Naive thymus-derived CD4-positive, alpha-beta T cell (primary cell): ENCODE measurements at places on chromosomes 12 and 14. TPM values are rescaled to one million over a fixed set of nuclear protein-coding genes. Genes with fewer than 3 reads are reported as not detected.
A peak's percentile ranks its signal among the peaks of the same experiment; 100 is the strongest.

Gene RASSF9
- polyA plus RNA-seq = not detected

Gene TMEM63C
- not detected for polyA plus RNA-seq

Gene CCDC38
- polyA plus RNA-seq = 0.08 TPM

Gene GALNT4
- 2.5 TPM for polyA plus RNA-seq

Gene IFNG-AS1
- polyA plus RNA-seq = 0.17 TPM

Gene ACACB
- polyA plus RNA-seq = 4.5 TPM

Gene ASB2
- not detected for polyA plus RNA-seq

Gene LALBA
- polyA plus RNA-seq = not detected

- DNase-seq = peak; percentile 33
These were observed 84.4 kb downstream of the ARF6 start for GRCh38 chr14:49977126-49977841.

DNA sequence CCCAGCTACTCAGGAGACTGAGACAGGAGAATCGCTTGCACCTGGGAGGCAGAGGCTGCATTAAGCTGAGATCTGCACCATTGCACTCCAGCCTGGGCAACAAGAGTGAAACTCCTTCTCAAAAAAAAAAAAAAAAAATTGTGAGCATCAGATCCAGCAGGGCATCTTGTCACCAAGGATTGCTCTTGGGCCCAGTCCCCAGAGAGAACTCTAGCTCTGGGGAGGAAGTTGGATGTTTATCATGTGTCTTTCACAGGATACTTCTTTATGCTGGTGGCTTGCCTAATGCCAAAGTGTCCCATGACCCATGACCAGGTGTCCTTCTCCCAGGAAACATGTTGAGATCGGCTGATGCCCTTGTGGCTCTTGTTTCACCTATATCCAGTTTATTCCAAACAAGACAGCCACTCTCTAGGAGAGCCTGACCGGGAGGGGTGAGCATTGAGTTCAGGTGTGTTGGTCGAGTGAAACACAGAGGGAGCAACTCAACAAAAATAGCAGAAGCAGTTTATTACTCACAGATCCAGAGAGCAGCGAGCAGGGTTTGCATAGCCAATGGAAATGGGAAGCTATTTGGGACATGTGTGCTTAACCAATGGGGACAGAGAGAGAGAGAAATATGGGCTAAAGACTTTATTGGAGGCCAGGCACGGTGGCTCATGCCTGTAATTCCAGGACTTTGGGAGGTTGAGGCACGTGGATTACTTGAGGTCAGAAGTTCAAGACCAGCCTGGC lies 6.6 kb upstream of the TCHP start:
- no peak for DNase-seq

DNA sequence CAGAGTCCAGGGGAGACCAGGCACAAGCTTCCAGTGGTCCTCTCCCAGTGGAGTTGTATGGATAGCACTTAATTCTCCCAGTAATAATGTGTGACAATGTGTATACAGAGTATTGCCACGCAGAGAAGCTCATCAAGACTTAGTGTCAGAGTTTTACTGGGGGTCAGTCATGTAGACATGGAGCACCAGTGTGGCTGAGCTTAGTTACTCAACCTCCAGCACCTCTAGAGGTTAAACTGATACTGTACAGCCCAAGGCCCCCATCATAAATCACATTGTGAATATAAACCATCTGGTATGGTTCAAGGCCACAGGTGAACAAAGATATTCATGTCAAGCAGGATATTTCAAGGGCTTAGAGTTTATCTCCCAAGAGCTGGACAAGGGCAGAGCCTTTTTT lies 378.1 kb upstream of the TMPO start:
- DNase-seq = no peak

DNA sequence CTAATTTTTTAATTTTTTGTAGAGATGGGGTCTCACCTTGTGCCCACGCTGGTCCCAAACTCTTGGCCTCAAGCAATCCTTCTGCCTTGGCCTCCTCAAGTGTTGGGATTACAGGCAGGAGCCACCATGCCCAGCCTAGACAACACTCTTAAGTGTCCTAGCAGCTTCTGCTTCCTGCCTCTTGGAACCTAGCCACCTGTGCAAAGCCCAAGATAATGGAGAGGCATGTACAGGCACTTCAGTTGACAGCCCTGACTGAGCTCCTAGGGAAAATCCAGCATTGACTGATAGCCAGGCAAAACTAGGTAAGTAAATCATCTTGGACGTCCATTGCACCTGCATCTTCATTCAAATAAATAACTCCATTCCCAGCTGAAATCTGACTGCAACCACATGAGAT lies 15.5 kb downstream of the COX14 start:
- DNase-seq = no peak

DNA sequence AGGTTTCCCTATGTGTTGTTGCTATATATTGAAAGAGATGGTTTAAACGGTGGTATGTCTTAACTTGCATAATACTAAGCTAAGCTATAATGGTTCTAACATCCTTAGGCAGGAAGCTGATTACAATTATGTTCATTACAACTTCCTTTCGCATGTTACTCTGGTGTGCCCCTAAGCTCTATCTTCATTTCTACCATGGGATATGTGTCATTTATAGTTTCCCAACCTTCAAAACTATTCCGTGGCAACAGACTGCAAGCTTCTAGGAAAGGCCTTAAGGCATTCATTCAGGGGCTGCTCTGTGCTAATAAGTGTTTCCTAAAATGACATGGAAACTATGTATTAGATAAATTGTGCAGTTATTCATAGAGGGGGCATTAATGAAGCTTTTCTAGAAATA lies 294.6 kb downstream of the GXYLT1 start:
- DNase-seq = no peak

DNA sequence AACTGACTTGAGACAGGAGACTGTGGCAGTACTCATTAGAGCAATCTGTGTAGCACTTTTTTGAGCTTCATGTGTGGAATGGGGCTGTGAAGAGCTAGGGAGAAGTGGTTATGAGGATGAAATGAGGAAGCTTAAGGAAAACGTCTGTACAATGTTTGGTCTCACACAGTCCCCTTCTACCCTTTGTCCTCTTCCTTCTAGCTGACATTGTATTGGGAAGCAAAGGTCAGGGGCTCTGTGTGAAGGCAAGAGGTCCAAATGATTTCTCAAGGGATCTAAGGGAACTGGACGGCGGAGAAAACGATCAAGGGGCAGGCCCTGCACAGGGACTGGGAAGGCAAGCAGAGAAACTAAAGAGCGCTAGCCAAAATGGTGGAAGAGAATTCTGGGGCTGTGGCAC lies 13.1 kb upstream of the CIPC start:
- DNase-seq = no peak

- no peak for DNase-seq
These were observed 18.7 kb upstream of the NOS1 start for GRCh38 chr12:117380083-117380482.

DNA sequence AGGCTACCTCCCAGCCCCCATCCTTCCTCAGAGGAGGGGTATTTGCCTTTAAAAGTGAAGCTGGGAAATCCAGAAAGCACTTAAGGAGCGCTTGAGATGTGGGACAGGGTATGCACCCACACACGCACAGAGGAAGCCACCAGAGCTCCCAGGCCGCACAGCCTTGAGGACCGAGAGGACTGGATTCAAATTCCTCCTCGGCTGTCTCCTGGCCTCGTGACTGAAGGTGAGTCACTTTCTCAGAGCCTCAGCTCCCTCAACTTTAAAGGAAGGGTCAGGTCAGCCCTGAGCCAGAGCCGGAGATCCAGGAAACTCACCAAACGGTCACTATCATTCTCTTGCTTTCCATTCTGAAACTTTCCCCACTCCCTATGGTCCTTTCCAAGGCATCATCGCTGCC lies 37.6 kb downstream of the BCL11B start:
- DNase-seq = no peak

GRCh38 chr12:119989361-119989730 lies 310 bp downstream of the BICDL1 start:
- no peak for DNase-seq

- peak; percentile 97 for DNase-seq
These were observed at the start of gene LIMA1 for GRCh38 chr12:50283229-50283923. Gene LIMA1 (minus strand): TSS chr12:50283520. CDS start chr12:50248751, 34,769 bp downstream.

GRCh38 chr12:102182635-102183034 lies 15.0 kb downstream of the PMCH start:
- DNase-seq = no peak

- no peak for DNase-seq
These were observed 42.8 kb downstream of the KDM2B start for GRCh38 chr12:121537814-121538698.

- DNase-seq = peak; percentile 26
These were observed 58.7 kb downstream of the TUNAR start for GRCh38 chr14:95935228-95935822.

DNA sequence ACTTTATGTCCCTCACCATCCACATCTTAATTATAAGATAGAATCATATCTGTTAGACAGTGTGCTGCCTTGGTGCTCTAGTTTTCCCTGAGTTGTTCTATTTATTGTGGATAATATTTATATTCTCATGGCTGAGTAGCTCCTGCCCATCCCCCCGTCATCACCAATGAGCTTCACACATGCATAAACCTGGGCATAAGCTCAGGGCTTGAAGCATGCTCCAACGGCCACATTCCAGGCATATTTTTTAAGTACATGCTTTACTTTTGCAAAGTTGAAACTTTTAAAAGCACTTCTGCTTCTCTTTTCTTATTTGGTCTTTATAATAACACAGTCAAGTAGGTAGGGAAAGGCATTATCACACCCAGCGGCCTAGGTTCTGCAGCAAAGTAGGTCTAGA lies 3.4 kb upstream of the FBXO34 start:
- DNase-seq = no peak

DNA sequence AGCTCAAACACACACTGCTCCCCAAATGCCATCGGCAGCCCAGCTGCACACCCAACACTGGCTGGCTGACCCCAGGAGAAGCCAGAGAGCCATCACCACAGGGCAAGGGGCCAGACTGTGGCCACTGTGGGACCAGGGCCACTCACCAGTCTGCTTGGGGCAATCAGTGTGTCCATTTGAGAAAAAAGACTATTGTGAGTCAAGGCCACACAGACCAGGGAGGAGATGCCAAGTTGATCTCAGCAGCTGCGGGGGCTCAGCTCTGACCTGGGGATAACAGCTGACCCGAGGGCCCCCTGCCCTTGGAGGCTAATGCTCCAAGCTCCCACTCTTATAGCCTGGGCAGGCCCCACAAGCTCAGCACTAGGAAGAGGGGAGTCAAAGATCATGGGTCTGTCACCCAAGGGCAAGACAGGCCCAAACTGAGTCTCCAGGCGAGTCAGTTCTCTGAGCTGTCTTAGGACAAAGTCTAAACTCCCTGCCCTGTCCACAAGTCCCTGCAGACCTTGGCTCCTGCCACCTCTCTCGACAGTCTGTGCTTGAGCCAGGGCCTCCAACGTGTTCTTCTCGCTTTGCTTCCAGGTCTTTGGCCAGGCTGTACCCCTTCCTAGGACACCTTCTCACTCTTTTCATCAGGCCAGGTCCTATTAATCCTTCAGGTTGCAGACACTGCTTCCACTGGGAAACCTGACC lies 30.1 kb upstream of the PNMA1 start:
- DNase-seq = no peak

DNA sequence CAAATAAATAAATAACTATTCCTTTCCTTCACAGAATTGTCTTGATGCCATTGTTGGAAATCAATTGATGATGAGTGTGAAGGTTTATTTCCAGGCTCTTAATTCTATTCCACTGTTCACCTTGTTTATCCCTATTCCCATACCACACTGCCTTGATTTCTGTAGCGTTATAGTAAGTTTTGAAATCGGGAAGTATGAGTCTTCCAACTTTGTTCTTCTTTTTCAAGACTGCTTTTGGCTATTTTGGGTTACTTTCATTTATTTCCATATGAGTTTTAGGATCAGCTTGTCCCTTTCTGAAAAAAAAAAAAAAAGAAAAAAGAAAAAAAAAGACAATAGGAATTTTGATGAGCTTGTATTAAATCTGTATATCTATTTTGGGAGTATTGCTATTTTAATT lies 9.3 kb upstream of the CDK2AP1 start:
- DNase-seq = no peak

DNA sequence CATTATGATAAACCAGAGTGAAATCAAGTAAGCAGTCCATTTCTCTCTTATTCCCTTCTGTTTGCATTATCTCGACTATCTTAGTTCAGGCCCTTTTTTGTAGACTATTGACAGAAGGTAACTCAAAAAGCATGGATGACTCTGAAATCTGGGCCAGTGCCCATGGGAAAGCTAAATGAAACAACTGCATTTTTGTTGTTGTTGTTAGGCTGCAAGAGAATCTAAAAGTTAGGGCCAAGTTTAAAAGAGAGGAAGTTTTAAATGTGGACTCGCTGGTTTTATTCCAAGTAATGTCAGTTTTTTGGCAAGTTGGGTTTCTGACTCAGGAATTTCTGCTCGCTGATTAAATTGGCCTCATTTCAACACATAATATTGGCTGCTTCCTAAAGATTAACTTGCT lies 201.1 kb downstream of the PIK3C2G start:
- no peak for DNase-seq

DNA sequence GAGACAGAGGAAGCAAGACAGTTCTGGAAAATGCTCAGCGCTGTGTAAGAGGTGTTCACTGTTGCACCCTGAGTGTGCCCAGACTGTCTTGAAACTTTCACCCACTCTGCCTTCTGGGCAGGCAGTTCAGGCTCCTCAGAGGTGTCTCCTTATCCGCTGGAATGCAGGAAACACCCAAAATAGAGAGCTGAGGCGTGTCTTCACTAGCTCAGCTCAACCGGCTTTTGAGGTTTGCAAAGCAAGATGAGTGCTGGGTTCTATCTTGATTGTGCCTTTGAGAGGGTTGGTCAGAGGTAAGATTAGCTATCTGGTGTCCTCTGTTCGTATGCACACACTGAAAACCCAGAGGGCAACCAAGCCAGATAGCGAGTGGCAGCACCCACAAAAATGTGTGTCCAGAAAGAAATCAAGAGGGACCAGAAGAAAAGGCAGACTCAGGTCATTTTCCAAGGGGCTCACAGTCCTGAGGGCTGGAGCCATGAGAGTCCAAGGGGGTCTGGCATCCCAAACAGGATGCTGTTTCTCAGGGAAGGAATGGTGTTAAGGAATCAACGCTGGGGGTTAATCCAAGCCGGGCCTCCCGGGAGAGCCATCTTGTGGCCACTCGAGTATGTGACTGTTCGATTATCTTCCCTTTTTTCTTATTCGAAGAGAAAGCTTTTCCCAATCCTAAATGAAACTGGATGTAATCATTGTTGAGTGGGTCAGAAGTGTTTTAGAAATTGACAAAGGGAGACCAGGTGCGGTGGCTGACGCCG lies 47.1 kb downstream of the TBX3 start:
- no peak for DNase-seq

DNA sequence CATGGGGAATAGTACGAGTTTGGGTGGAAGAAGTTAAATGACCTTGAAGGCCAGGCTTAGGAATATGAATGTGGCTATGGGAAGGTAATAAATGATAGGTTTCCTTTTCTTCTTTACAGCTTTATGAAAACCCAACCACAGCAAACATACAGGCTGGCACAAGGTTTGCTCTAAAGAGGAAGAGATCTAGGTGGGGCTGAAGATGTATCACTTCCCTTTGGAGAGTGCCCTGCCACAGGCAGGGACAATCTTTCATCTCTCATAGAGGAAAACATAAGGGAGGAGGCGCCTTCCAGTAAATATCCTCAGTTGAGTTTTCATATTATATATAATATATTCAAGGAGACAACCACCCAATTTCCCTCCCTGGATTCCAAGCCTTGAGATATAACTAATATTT lies 72.9 kb upstream of the FRMD6 start:
- DNase-seq = no peak

- no peak for DNase-seq
These were observed 461.4 kb upstream of the SYT1 start for GRCh38 chr12:78403136-78403535.

- DNase-seq = no peak
These were observed 19.2 kb upstream of the PPP1R12A start for GRCh38 chr12:79954037-79954610.

- DNase-seq = no peak
These were observed 25.6 kb upstream of the DBX2 start for GRCh38 chr12:45076417-45077026.

- peak; percentile 29 for DNase-seq
These were observed 34.8 kb downstream of the HIGD1C start for GRCh38 chr12:50986966-50987737.
